A549 treated with Mapracorat at 1 μM for 4 hours (cell line): ENCODE measurements at places on chromosomes 11 and 22. TPM values are rescaled to one million over a fixed set of nuclear protein-coding genes. Genes with fewer than 3 reads are reported as not detected.

Gene TSGA10IP
- not detected in 5 replicates for total RNA-seq

Gene SCGB1D2
- 0.48 TPM in 1 of 5 replicates, not detected in the others for total RNA-seq

Gene HTR3B
- total RNA-seq = not detected in 5 replicates

Gene SGSM1
- 0.24 to 0.76 TPM (median 0.58 TPM) in 5 replicates for total RNA-seq

Gene CARNS1
- 0.08 to 0.21 TPM (median 0.13 TPM) in 5 replicates for total RNA-seq

Gene ANAPC15
- 83.8 to 91.6 TPM (median 89.3 TPM) in 5 replicates for total RNA-seq

Gene OR10AG1
- not detected in 5 replicates for total RNA-seq

Gene HEPN1
- total RNA-seq = not detected in 5 replicates

Gene TSKU
- total RNA-seq = 109 to 152 TPM (median 142 TPM) in 5 replicates

Gene HNRNPUL2
- total RNA-seq = 36.4 to 41.5 TPM (median 40.5 TPM) in 5 replicates

Gene RFPL1
- not detected in 5 replicates for total RNA-seq

Gene PDE2A
- total RNA-seq = 1.0 to 2.6 TPM (median 1.9 TPM) in 5 replicates

Gene PHOX2A
- not detected in 5 replicates for total RNA-seq

Gene CAVIN3
- 25.3 to 34.4 TPM (median 28.6 TPM) in 5 replicates for total RNA-seq

Gene TBC1D22A
- total RNA-seq = 9.1 to 10.4 TPM (median 9.4 TPM) in 5 replicates

Gene SMIM35
- 0.04 TPM in 1 of 5 replicates, not detected in the others for total RNA-seq

Gene C11orf97
- total RNA-seq = not detected in 5 replicates

Gene CREB3L1
- total RNA-seq = 3.8 to 5.2 TPM (median 4.5 TPM) in 5 replicates

Gene GPHA2
- total RNA-seq = not detected in 5 replicates

Gene SLC25A18
- 0.13 to 0.45 TPM (median 0.29 TPM) in 5 replicates for total RNA-seq

Gene GRM5
- 0.01 TPM in 1 of 5 replicates, not detected in the others for total RNA-seq

Gene SMIM38
- total RNA-seq = 0.06 to 0.11 TPM in 2 of 5 replicates, not detected in the others

Gene MFRP
- total RNA-seq = not detected in 5 replicates

Gene CST6
- total RNA-seq = not detected in 5 replicates

Gene C22orf23
- 0.13 to 0.30 TPM (median 0.26 TPM) in 5 replicates for total RNA-seq

Gene CATSPER1
- total RNA-seq = 1.2 to 2.2 TPM (median 1.7 TPM) in 5 replicates

Gene TIMP3
- 1.1 to 1.8 TPM (median 1.5 TPM) in 5 replicates for total RNA-seq

Gene NRXN2
- 0.16 to 0.62 TPM (median 0.35 TPM) in 5 replicates for total RNA-seq

Gene TSSK2
- total RNA-seq = not detected in 5 replicates

Gene CRYBB2
- total RNA-seq = not detected in 5 replicates

Gene MAPK8IP2
- total RNA-seq = 2.2 to 4.4 TPM (median 3.6 TPM) in 5 replicates

Gene CRYAB
- 8.3 to 23.1 TPM (median 12.1 TPM) in 5 replicates for total RNA-seq

Gene KMT2A
- total RNA-seq = 12.0 to 13.9 TPM (median 12.8 TPM) in 5 replicates

Gene JAM3
- 3.2 to 4.4 TPM (median 3.8 TPM) in 5 replicates for total RNA-seq

Gene SEC14L2
- 48.2 to 79.6 TPM (median 70.6 TPM) in 5 replicates for total RNA-seq

Gene OR8D1
- not detected in 5 replicates for total RNA-seq

Gene TESMIN
- total RNA-seq = 3.3 to 7.6 TPM (median 6.7 TPM) in 5 replicates

Gene TMEM184B
- total RNA-seq = 39.0 to 53.3 TPM (median 52.6 TPM) in 5 replicates

Gene TYR
- not detected in 5 replicates for total RNA-seq

Gene MGAT3
- 0.43 to 0.84 TPM (median 0.71 TPM) in 5 replicates for total RNA-seq

Gene CD6
- total RNA-seq = 0.08 to 0.18 TPM (median 0.15 TPM) in 4 of 5 replicates, not detected in the other

Gene MS4A3
- not detected in 5 replicates for total RNA-seq

Gene OR5B21
- not detected in 5 replicates for total RNA-seq

Gene DEPDC7
- total RNA-seq = 6.7 to 8.7 TPM (median 7.3 TPM) in 5 replicates

Gene IGLL1
- total RNA-seq = not detected in 5 replicates
